ENCODE measurements at places on chromosomes 2 and 18.

DNA sequence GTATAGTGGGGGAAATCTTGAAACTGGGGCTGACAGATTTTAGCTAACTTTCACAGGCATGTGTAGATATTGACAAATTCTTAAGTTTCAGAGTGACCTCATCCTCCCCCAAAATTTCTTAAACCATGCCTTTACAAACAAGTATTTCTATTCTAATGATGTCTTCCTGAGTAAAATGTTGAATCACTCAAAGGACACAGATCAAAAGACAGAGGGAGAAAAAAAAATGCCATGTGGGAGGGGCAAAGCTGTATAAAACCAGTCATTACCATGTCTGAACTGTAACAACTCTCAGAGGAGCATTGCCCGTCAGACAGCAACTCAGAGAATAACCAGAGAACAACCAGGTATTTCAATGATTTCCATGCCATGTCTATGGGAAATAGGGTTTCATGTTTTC is at the start of gene SERPINB2:
Gene SERPINB2, plus strand, starts transcription at position 282 of the 400 bp plus-strand sequence. CDS start 3,740 bp downstream, outside the sequence.
- no peak for DNase-seq

GRCh38 chr2:10327896-10328669 is 25.4 kb downstream of the HPCAL1 start:
- DNase-seq: no peak

GRCh38 chr2:43427032-43427424 is 168.8 kb downstream of the THADA start:
- no peak for DNase-seq

DNA sequence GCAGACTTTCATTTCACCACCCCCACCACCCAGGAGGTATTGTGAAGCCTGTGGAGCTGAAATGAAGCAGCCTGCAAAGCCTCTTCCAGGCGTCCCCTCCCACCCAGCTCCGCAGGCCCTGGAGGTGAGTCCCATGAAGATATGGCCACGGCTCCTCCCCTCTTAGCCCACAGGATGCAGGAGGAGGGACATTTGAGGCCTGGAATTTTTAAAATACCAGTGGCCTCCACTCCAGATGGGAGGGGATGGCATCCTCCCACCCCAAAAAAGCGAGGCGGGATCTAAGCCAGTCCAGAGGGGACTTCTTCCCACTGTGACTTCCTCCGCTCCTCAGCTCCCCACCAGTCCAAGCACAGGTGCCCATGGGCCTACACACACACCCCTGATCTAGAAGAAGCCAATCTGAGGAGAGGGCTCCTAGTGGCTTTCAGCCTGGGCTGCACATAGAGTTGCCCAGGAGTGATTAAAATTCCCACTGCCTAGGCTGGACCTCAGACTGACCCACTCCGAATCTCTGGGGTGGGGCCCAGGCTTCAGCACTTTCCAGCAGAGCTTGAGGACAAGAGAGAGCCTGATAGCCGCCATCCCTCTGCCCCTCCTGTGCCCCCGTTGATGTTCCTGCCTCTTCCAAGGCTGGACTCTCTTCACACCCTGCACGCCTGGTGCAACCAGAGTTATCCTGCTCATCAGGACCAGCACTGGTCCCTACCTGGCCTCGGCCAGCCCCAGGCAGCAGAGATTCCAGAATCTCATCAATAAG is 206.9 kb downstream of the TNS1 start:
- DNase-seq: no peak

GRCh38 chr2:211730215-211730614 is 808.4 kb downstream of the ERBB4 start:
- no peak for DNase-seq

DNA sequence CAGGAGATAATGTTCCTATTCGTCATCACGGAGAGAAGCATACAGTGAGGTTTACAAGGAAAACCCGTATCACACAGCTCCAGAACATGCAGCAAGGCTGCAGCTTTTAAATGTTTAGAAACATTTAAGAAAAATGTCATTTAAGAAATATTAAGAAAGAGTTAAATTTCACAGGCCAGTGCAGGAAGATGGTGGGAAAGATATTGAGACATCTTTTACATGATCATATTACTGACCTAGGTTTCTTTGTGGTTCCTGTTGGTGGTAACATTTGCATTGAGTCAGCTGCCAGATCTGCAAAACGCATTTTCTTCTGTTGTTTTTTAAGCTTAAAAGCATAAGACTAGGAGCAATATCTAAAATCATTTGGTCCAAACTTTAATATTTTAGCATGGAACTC is 44.9 kb downstream of the CPO start:
- DNase-seq: peak; percentile 36

DNA sequence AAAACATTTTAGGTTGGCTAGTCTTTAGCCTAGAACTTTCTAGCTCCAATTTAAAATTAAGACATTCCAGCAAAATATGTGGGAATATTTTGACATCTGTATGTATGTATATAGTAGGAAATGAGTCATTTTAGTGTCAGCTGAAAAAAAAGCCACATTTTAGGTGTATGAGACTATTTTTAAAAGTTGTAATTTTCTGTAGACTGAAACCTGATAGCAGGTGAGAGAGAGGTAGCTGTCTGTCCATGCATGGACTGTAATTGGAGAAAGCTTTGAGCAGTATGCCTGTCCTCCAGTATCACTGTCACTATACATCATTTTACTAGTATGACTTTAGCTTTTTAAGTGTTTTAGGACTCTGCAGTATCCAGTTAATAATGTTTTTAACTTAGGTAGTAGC is 26.1 kb upstream of the PPP1R1C start:
- DNase-seq: no peak

GRCh38 chr2:169365029-169365480 is 2.7 kb upstream of the LRP2 start:
- DNase-seq: no peak

DNA sequence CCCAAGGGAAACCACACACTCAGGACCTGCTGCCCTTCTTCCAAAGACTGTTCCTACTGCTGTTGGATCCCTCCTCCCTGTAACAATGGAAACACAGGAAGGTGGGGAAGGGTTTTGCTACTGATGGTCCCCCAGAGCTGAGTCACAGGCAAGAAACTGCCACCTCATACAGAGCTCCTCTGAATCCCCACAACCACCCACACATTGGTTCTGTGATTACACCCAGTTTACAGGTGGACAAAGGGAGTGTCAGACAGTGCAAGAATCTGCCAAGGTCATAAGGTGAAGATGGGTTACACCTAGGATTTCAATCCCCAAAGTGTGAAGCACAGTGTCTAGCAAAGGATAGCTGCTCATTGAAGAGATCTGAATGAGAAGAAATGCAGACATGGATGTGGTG is 141.7 kb upstream of the LMAN1 start:
- no peak for DNase-seq

GRCh38 chr2:167126165-167126564 is 237.9 kb downstream of the XIRP2 start:
- DNase-seq: no peak

DNA sequence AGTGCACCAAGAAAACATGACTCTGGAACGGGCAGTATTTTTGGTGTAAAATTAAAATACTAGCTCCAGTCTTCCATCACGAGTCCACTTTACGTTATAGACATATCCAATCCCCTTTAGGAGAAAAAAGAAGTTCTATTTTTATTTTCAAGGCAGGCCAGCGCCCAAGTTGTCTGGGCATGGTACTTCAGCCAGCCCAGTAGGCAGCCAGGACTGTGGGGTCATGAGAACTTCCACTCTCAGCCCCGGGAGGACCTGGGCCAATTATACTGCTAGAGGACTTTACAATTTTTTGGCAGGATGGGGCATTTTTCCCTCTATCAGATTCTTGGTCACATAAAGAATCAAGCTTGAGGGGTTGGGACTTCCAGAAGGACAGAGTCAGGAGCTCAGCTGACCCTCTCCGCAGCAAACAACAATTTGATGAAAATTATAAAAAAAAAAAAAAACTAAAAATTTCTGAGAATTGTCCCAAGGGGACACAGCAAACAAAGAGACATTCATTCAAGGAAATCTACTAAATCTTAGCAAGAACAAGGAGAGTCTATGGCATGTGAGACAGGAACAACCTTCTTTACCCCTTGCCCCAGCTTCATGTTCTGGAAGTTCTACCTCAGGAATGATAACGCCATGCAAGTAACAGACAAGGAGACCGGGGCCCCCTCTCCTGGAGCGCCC is 37.3 kb upstream of the B3GNT2 start:
- DNase-seq: no peak

DNA sequence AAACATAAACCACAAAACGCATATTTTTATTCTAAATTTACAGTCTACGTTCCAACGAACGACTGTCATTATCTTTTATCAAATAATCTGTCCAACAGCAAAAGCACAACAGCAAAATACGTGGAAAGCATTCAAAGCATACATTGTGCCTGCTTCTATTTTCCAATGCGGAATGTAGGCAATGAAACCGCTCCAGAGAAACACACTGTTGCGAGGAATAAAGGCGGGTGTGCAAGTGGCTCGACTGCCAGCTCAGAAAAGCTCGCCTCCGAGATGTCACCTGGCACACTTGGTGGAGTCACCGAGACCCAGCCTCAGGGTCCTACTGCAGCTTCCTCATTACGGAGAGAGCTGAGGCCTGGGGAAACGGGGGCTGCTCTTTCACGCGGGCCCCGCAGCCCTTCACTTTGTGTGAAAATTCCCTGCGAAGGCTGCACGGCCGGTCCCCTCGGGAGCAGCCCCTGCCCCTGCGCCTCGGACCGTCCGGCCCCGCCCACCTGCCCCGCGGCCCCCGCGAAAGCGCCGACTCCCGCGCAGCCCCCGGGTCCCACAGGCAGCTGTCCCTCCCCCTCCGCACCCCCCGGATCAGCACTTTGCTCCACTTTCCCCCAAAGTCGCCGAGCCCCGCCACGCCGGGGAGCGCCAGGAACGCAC is 752 bp downstream of the MGAT4A start:
- no peak for DNase-seq

DNA sequence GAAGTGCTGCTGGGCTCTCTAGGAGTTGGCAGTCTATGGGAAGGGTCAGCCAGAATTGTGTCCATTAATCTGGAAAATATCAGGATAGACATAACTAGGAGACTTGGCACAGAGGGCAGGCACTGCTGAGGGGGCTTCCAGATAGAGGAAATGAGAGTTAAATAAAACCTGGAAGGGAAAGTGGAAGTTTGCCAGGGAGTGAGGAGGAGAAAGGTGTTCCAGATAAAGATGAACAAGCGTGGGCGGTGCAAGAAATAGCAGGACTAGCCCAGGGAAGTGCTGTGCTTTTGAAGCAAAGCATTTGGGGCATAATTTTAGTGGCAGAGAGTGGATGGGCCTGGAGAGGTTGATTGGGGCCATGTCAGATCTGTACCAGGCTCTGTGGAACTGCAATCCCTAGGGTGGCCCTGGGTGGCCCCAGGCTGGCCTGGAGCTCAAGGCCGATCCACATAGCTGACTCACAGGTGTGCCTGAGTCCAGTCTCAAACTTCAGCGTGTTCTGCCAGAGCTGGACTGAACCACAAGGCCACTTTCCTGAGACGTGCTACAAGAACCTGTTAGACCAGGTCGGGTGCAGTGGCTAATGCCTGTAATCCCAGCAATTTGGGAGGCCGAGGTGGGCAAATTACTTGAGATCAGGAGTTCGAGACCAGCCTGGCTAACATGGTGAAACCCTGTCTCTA is 26.9 kb downstream of the GALM start:
- DNase-seq: no peak

DNA sequence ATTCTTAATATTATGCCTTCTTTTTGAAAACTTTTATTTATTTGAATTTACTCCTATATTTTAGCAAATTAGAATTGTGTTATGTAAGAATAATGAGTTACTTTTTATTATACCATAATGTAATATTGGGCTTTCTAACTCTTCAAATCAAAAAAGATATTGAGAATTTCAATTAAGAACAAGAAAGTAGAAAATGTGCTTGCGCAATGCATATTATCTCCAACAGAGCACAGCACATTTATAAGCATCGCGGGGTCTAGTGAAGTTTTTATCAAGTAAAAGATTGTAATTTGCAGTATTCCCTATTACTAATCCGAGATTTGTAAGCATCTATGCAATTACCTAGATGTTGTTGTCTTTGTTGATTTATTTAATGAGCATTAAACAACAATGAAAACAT is 829.1 kb upstream of the CNTNAP5 start:
- DNase-seq: no peak

- no peak for DNase-seq
Measured at GRCh38 chr2:226554701-226555100, 244.9 kb downstream of the IRS1 start.

Data from AG04450 (cell line).